Right kidney (tissue), 9 donors: ENCODE measurements at places on chromosomes 4 and X.

DNA sequence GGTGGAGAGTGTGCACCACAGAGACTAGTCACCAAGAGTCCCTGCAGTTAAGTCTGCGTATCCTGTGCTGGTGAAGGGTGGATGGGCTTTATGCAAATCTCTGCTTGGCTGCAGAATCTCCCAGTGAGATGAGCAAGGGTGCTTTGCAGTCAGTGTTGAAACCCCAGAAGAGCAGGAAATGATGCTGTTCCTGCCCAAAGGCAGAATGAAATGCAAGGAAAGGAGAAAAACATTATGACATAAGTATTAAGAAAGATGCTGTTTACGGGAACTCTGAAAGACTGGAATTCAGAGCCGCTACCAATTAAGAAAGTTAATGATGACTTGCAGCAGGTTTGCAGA, 25.4 kb upstream of the ACSL1 start:
- no peak for DNase-seq

- no peak for DNase-seq
Measured at GRCh38 chrX:115226929-115227328, 7.0 kb downstream of the LRCH2 start.

- DNase-seq = no peak
Measured at GRCh38 chrX:18415386-18415785, 10.0 kb upstream of the CDKL5 start.

DNA sequence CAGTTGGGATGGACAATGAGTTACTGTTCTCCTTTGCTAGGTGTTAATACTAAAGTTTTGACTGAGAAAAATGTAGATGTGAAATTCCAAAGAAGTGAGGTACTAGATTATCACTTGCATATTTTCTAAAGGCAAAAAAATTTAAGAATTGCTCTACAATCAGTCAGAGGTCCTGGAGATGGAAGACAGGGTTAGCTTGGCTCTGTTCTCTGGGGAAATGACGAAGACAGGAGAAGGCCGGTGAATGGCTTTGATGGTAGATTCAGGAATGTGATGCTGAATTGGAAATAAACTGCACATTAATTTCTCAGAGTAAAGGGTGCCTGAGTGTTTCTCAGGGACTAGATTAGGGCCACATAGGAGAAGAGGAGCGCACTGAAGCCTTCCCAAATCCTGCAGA, 214.0 kb upstream of the LEF1 start:
- no peak for DNase-seq

DNA sequence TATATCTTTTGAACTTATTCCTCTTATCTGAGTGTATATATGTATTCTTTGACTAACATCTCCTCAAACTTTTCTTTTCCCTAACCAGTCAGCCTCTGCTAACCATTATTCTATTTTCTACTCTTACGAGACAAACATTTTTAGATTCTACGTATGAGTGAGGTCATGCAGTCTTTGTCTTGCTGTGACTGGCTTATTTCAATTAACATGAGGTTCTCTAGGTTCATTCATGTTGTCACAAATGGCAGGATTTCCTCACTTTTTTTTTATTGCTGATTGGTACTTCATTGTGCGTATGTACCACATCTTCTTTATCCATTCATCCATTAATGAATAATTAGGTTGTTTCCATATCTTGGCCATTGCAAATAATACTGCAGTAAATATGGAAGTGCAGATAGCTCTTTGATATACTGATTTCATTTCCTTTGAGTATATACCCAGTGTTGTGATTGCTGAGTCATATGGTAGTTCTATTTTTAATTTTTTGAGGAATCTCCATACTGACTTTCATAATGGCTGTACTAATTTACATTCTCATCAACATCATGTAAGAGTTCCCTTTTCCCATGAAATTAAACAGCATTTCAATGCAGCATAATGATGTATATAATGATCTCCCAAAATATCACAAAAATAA, 80.1 kb downstream of the HS3ST1 start:
- no peak for DNase-seq
